Stimulated activated CD4-positive, alpha-beta T cell treated with anti-CD3 and anti-CD28 coated beads, Interleukin-1b, Interleukin-23, amount 100 ng/mL, for 1 hour (primary cell): ENCODE measurements at places on chromosomes 12 and 14.

- DNase-seq: no peak
These were observed 103.0 kb downstream of the PEBP1 start for GRCh38 chr12:118238888-118239287.

DNA sequence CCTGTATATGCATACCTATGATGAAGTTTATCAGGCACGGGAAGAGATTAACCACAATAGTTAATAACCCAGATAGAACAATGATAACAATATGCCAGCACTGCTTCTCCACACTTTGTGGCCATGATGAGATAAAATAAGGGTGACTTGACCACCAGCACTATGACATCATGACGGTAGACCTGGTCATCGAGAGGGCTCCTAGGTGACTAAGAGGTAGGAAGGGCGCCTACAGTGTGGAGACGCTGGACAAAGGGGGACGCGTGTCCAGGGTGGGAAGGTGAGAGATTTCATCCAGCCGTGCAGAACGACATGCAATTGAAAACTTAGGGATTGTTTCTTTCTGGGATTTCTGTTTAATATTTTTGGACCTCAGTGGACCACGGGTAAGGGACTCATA is 221.8 kb upstream of the RTL1 start:
- DNase-seq: no peak

DNA sequence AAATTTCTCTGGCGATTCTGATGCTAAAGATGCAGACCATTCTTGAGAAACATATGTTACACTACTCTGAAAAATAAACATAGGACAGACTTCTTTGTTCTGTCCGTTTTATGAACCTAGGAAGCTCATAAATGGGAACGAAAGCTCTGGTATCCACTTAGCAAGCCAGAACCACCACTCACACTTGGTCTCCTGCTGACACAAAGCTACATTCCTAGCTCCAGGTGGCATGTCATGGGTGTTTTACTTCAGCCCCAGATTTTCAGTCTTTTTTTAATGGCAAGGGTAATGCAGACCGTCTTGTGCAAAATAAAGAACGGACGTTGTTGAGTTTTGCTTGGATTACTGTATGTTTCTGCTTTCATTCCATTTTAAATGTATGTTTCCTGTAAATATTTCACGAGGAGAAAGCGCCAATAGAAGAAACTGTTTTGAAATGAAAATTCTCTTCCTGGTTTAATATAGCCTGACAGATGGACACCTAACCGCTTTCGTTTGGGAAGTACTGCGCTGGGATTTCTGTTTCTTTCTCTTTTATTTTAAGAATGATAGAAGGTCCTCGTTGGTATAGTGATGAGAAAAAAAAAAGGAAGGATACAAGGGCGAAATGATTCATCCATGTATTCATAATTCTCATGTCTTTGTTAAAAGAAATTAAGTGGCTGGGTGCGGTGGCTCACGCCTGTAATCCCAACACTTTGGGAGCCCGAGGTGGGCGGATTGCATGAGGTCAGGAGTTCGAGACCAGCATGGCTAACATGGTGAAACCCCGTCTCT is 871 bp upstream of the COQ5 start:
- no peak for DNase-seq

DNA sequence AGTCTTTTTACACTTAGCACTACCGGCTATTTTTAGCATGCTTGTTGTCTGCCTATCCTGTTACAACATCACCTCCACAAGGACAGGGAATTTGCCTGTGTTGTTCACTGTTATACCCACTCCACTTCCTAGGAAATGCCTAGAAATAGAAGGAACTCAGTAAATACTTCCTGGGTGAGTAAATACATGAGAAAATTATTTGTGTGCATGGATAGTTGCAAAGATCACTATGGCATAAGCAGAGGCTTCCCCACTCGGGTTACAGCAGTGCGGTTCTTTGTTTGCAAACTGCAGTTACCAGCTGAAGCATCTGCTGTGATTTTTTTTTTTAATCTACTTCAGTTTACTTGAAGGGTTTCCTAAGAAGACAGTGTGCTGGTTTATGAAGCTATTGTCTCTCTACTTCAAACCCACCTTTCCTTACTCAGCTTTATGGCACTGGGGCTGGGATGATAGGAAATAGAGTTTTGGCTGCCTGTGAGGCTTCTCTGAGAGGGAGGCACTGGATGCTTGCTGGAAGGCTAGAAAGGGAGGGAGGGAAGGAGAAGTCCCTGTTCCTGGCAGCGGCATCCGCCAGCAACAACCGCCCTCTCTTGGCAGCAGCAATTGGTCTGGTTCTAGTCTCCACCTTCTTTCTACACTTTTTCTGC is 29.0 kb downstream of the PDE6H start:
- no peak for DNase-seq

DNA sequence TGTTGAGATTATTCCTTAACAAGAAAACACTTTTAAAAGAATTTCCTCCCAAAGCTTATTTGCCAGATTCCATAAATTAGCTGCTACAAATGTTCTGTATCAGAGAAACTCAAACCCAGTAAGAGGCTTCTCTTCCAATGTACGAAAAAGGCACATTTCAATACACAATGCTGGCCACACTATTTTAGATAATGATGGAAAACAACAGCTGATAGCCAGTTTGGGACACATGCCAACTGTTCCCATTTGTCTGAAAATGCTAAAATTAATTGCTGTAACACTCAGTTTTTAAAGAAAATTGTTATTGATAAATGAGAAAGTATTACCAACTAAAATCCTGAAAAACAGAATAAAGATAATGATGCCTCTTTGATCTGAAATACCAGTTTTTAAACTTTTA is 4.4 kb downstream of the CFL2 start:
- DNase-seq: no peak

DNA sequence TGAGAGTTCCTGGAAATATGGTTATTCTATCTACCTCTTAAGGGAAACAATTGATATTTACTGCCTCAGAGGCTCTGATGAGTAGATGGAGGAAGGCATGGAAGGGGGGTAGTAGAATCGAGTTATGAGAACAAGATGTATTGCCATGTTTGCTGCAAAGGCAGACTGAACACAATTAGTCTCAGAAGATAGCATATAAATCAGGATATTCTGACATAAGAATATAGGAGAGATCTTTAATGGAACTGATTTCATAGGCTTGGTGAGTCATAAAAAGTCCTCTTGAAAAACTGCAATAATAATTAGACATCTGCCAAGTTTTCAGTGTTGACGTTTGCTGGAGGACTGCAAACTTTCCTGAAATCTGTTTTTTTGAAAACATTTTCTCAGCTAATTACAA is 636.1 kb downstream of the TMTC2 start:
- DNase-seq: no peak

- no peak for DNase-seq
These were observed 55.1 kb upstream of the CMKLR1 start for GRCh38 chr12:108394196-108394595.

DNA sequence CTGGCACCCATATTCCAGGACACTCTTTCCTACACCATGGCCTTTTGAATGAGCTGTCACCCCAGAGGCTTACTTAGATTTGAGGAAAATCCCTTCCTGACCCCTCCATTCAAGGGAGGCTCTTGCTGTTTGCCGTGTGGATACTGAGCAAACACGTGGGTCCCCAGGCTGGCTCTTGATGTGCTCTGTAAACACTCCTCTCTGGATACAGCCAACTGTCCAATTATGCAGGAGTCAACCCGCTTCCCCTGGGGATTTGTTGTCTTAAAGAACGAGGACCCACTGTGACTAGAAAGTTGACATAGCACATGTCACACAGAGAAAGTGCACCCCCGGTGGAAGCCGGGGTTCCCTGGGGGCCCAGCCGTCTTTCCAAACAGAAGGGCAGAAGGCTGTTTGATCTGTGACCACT is 75.8 kb upstream of the CEP83 start:
- DNase-seq: no peak

DNA sequence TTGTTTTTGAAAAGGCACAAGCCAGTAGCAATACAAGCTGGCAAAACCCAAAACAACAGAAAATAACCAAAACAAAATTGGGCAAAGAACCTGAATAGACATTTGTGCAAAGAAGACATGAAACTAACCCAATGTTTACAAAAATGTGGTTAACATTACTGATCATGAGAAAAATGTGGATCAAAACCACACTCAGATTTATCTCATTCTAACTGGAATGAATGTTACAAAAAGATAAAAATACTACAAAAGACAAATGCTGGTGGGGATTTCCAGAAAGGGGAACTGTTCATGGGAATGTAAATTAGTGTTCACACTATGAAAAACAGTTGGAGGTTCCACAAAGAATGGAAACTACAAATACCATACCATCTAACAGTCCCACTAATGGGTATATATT is 26.6 kb downstream of the ASCL4 start:
- DNase-seq: no peak

GRCh38 chr14:32497248-32497647 is 168.2 kb downstream of the AKAP6 start:
- DNase-seq: no peak

GRCh38 chr12:15717940-15718567 is 71.1 kb downstream of the EPS8 start:
- DNase-seq: no peak

DNA sequence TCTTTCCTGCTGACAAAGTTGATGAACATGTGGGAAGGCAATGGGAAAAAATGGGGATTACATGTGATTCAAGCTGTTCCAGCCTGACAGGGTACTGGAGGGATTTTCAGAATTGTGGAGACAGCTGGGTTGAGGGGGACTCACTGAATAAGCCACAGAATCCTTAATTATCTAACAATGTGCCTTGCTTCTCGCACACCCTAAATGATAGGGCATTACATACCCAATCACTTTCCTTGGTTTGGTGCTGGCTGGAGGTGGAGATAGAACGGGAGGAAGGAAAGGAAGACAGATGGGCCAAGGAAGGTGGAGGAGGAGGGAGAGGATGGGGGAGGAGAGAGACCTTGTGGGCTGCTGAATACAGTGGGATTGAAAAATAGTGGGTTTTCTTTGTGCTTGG is 20.7 kb downstream of the PELI2 start:
- DNase-seq: no peak

GRCh38 chr12:130965214-130965613 is 11.5 kb downstream of the ADGRD1 start:
- DNase-seq: no peak

DNA sequence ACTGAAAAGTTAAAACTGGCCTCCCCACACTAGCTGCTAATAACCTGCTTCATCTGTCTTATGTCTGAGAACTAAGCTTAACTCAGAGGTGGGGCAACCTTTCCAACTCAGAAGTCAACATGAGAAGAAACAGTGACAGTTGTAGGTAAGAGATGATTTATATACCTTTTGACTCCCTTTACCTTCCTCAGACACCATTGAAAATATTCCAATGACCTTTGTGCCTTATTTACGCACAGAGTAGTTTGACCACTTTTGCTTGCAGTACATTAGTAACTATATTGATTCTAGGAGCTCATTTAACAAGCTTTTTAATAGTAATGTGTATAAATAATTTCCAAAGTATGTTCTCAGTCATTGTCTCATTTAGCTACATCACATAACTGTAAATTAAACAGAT is 77.6 kb downstream of the ALX1 start:
- DNase-seq: no peak
